ENCODE measurements at places on chromosomes 1 and 21.
A peak's percentile ranks its signal among the peaks of the same experiment; 100 is the strongest.

- no peak for ATAC-seq
Measured at GRCh38 chr1:220798338-220798737, 11.6 kb downstream of the MTARC1 start.

GRCh38 chr1:11935057-11935412, 518 bp downstream of the PLOD1 start:
- no peak for ATAC-seq

DNA sequence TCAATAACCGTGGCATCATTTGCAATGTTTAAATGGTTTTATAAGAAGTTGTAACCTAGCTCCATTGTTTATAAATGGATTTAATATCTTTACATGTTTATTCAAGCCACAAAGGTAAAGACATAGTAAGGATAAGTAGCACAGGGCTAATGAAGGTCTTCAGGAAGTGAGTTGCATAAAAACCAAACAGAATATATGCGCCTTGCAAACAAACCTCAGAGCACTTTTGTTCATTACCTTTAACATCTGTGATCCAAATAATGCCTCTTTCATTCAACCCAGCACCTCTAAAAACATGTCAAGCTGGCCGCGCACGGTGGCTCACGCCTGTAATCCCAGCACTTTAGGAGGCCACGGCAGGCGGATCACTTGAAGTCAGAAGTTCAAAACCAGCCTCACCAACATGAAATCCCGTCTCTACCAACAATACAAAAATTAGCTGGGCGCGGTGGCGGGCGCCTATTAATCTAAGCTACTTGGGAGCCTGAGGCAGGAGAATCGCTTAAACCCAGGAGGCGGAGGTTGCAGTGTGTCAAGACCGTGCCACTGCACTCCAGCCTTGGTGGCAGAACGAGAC, 25.3 kb downstream of the BRINP3 start:
- no peak for ATAC-seq

GRCh38 chr21:14572204-14572780, 26.2 kb upstream of the SAMSN1 start:
- no peak for ATAC-seq

GRCh38 chr1:154824179-154825000, 45.7 kb downstream of the KCNN3 start:
- no peak for ATAC-seq

GRCh38 chr1:157226739-157227138, 88.5 kb upstream of the ETV3 start:
- ATAC-seq = no peak

GRCh38 chr1:190812996-190813395, 335.3 kb upstream of the BRINP3 start:
- no peak for ATAC-seq

DNA sequence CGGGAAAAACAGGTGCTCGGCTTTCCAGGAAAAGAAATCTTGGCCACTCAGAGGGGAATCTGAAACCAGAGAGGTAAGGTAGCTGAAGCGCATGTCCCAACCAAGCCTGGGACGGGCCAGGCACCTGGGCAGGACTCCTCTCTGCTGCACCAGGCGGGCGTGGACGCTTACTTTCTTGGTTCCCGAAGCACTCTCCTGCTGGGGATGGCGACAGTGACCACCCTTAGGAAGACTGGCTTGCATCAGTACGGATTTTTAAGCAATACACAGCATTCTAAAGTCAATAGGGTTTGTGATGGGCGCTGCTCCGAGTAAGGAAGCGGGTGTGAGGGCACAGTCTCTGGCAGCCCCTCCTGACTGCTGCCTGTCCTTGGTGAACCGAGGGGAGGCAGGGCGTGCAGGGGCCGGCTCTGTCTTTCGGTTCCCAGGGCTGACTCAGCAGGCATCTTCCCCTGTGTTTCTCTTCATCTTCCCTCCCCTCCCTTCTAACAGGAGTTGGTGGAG, 74.9 kb upstream of the ANGPTL1 start:
- peak; percentile 22 for ATAC-seq

DNA sequence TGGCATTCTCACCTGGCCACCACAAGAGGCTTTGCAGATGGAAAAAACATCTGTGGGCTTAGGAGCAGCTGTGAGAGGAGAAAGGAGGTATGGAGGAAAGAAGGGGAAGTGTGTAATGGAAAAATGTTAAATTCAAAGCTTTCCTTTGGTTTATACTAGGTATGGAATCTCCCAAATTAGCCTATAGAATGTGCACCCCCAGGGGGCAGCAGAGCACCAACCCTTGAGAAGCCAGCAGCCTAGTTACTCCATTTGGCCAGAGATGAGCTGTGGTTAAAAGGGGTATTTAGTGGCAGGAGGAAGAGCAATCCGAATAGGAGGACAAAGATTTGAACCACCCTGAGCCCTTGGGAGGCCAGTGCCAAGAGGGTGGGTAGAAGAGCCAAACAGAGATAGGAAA, 97.5 kb upstream of the CTTNBP2NL start:
- no peak for ATAC-seq

DNA sequence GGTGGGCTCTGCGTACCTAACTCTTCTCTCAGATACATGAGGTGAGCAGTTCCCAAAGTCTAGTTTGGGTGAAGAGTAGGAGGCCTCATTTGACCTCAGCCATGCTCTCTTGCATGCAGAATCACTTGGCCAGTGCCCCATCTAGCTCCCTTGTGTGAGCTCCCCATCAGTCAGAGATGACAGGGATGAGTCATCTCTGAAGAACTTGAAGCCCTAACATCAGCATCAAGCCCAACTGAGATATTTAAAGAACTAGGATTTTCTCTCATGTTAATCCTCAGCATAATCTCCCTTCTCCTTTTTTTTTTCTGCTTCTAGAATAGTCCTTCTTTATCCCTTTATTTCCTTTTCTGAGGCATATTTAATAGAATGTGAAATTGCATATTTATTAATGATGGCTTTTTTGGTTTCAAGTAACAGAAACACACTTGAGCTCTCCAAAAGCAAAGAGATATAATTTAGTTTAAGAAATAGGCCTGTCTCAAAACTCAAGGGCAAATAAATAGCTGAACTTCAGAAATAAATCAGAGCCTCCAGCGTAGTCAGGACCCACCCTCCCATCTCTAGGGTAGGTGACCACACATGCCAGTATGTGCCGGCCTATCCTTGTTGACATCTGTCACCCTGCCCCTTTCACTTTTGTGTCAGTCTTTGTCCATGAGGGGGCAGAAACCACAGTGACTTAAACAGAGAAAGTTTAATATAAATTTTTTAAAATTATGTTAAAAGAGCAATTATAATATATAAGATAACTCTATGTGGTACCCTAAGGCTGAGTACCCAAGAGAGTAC, 112.3 kb downstream of the TSEN15 start:
- ATAC-seq = no peak

- ATAC-seq = peak; percentile 45
Measured at GRCh38 chr1:9875636-9876000, 34.5 kb downstream of the CTNNBIP1 start.

GRCh38 chr1:59994302-59995198, 68.0 kb upstream of the CYP2J2 start:
- ATAC-seq = peak; percentile 68

- no peak for ATAC-seq
Measured at GRCh38 chr1:86965012-86965826, 50.8 kb downstream of the HS2ST1 start.

- no peak for ATAC-seq
Measured at GRCh38 chr1:42736152-42736551, 3.9 kb downstream of the CLDN19 start.

DNA sequence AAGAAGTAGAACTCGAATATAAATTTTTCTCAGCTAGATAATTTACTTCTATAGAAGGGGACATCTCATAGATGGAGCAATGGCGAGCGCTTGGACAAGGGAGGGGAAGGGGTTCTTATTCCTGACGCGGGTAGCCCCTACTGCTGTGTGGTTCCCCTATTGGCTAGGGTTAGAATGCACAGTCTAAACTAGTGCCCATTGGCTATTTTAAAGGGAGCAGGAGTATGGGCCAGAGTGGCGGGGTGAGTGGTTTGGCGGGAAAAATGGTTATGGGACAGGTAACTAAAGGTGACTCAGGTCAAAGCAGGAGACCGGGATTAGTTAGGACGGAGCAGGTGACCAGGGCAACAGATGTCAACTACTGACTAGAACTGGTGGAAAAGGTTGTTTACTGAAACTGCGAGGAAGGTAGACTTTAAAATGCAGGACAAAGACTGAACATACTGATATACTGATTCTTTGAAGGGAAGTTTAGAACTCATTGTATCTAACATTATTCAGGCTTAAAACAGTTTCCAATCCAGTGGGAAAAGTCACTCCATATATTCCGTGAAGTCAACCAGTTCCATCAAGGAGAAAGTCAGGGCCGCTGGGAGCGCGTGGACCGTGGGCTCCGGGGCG, 940 bp upstream of the ATAD3A start:
- no peak for ATAC-seq

GRCh38 chr21:34202553-34203372, 129.4 kb downstream of the MRPS6 start:
- peak; percentile 24 for ATAC-seq

- ATAC-seq = no peak
Measured at GRCh38 chr1:20105856-20106255, 13.5 kb downstream of the PLA2G2D start.

DNA sequence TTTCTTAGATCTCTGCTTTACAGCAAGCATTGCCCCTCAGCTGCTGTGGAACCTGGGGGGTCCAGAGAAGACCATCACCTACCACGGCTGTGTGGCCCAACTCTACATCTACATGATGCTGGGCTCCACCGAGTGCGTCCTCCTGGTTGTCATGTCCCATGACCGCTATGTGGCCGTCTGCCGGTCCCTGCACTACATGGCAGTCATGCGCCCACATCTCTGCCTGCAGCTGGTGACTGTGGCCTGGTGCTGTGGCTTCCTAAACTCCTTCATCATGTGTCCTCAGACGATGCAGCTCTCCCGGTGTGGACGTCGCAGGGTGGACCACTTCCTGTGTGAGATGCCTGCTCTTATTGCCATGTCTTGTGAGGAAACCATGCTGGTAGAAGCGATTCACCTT, 33.4 kb upstream of the OR2B11 start:
- no peak for ATAC-seq

DNA sequence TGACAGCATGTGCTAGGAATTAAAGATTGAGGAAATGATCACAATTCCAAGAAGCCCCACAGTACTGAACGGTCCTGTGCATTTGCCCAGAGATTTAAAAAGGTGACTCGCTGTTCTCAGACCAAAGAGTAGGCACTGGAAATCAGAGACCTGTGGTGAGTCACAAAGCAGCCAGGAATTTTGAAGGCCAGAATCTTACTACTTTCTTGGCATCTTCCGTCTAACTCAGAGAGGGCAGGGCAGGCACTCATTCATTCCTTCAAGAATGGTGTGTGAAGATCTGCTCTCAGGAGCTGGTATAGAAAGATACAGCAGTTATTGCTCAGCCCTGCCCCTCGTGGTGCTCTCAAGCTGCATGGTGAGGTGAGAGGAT, 57.9 kb downstream of the BRINP2 start:
- ATAC-seq = no peak

DNA sequence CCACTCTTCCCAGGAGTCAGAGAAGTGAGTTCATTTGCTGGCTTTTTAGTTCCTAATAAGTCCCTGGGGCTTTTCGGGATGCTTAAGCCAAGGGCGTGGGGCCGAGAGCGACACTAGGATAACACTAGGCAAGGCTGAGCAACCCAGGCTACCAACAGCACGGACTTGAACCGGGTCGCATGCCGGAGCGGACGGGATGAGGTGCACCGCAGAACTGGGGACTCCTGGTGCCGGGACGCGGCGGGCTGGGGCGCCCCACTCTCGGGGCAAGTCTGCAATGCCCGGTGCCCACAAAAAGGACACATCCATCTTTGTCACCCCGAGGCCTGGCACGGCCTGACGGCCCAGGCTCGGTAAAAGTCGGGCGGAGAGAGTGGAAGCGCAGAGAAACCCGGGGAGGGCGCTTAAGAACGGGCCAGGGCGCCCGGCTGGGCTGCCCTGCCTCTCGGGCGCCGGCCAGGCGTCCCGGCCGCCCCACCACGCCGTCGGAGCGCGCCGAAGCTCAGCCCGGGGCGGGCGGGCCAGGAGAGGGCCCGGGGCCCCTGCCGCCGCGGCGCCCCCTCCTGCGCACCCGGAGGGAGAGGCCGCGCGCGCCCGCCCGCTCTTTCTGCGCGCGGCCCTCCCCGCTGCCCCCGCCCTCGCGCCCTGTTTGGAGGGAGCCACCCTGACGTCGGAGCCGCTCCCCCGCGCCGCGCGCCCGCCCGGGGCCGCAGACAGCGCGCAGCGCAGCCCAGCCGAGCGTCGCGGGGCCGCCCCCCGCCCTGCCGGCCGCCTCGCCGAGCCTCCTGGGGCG, at the start of gene NBL1:
Gene NBL1, plus strand, starts transcription at position 710 of the 793 bp plus-strand sequence. CDS start 10,720 bp downstream, outside the sequence.
- peak; percentile 85 for ATAC-seq

GRCh38 chr1:3596663-3597598, 14.4 kb downstream of the MEGF6 start:
- no peak for ATAC-seq

DNA sequence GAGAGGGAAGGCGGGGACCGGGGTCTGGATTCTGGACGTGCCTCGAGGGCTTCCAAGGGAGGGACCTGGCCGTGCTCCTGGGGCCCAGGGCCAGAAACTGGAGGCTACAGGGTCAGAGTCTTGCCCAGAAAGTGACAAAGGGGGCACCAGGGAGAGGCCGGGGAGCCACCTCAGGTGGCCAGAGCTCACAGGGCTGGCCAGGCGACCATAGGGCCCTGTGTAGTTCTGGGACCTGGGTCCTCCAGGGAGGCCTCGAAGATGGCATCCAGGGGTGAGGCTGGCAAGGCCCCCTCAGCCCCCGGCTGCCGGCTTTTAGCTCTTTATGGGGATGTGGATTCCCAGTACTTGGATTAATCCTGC, 14.3 kb upstream of the LRRC3 start:
- no peak for ATAC-seq

- ATAC-seq = no peak
Measured at GRCh38 chr1:154860156-154860870, 9.8 kb downstream of the KCNN3 start.

GRCh38 chr1:93275634-93276295, 69.9 kb upstream of the DR1 start:
- no peak for ATAC-seq

GRCh38 chr1:103177108-103177775, 68.9 kb upstream of the COL11A1 start:
- no peak for ATAC-seq

- peak; percentile 93 for ATAC-seq
Measured at GRCh38 chr1:46616277-46617107, at the start of gene MOB3C. MOB3C (minus strand) TSS chr1:46616811; CDS start chr1:46613321, 3,490 bp downstream.

GRCh38 chr1:45326627-45327623, at the start of gene HPDL:
HPDL (plus strand) TSS chr1:45326895; CDS start chr1:45327149, 254 bp downstream.
- ATAC-seq = peak; percentile 78

DNA sequence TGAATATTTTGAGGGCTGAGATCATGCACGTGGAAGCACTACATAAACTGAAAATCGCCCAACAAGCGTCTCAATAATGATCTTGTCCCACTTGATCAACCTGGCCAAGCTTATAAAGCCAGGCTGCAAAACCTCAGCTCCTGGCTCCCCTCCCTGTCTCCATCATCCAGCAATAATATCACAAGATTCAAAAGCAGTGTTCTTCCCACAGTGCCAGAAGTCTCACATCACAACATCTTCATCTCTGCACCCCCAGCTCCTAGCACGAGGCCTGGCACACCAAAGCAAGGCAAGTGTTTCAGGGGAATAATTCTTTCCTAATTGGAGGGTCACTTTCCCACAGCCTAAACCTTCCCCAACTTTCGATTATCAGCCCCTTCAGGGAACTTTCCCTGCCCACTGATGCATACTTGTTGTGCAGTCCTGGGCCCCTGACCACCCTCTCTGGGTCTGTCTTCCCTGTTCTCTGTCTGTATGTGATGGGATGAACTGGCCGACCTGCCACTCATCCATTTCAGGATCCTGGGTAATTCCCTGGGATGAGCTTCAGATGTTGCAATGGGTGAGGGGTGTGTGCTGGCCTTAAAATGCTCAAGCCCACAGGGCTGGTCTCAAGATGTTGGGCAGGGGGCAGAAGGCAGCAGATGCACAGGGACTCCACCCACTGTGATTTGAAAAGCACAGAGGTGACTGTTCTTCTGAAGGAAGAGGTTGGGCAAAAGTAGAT, 129.0 kb downstream of the DMRTB1 start:
- ATAC-seq = no peak

GRCh38 chr1:204971517-204972336, 71.3 kb upstream of the CNTN2 start:
- no peak for ATAC-seq
